ENCODE measurements at places on chromosomes 5 and 9.

DNA sequence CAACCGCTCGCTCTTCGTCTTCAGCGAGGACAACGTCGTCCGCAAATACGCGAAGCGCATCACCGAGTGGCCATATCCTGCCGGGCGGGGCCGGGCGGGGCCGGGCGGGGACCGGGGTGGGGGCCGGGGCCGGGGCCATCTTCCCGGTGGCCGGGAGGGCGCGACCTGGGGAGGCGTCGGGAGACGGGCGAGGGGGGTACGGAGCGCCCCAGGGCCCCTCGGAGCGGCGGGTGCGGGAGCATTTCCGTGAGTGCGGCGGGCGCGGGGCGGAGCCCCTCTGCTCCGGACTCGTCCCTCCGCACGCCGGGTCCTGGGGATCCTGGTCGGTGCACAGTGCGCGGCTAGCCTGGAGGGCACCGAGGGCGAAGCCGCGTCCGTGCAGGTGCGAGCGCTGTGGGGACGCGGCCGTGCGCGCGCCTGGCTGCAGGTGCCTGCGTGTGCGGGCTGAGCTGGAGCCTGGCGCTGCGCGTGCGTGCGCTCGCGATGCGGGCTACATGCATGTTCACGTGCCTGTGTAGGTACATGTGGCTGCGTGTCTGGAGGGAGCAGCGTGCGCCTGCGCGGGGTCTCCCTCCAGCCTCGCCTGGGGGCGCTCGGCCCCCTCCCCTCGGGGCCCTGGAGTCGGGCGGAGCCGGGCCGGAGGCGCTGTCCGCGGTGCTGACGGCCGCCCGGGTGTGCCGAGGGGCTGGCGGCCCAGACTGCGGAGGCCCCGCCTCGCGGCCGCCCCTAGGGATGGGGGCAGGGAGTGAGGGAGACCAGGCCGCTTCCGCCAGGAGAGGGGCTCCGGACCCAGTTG lies 762 bp downstream of the CACNA1B start:
- no peak for DNase-seq

DNA sequence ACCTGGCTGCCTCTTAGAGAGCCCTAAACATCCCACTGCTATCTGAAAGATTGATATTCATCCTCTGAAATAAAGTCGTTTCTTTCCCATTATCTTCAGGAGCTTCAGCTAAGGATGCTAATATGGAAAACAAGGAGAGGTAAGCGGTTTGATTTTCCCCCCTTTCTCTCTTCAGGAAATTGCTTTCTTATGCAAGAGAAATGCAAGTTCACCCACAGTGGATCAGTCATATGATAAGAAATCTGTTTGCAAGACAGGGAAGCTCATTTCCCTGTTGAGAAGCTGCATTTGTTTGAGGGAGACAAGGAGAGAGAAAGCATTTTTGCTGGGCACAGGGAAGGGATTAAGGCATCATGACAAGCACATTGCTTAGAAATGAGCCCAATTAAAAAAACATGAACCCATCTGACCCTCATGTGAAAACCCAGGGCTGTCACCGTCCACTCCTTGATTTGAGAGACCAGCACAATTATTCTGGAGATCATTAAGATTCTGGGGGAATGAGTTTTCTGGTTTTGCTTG lies 53.7 kb upstream of the BOD1 start:
- no peak for DNase-seq

DNA sequence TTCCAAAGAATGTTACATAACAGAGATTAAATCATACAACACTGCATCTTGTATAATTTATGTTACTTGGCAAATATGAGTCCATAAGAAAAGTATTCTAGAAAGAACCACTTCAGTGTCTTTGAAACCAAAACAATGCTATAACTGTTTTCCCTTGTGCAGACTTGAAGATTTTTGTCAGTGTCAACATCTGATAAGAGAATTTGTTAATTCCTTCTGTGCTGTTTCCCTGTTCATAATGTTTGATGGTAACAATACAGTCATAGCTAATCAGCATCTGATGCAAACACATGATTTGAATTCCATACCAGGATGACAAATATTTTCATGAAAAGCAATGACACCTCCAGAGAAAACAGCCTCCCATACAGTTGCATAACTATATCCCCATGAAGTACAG lies 306.8 kb downstream of the SEMA5A start:
- no peak for DNase-seq

DNA sequence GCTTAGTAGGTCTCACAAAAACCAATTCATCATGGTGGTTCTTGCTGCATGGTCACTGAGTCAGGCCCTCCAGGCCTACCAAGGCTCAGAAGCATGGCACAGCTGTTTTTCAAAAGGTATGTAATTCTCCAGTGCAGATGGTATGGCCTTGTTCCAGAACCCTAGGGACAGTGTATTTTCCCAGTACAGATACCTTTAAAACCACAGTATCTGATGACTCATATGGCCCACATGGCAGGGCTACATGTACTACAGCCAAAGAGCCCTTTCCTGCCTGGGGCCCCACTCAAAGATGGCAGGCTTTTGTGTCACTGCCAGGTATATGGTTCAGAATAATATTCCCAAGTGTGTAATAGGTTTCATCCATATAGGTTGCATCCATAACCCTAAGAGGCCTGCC lies 16.5 kb downstream of the CSF2 start:
- DNase-seq, result no peak

GRCh38 chr9:750249-750967 lies 91.1 kb upstream of the DMRT1 start:
- peak; percentile 87 for DNase-seq

DNA sequence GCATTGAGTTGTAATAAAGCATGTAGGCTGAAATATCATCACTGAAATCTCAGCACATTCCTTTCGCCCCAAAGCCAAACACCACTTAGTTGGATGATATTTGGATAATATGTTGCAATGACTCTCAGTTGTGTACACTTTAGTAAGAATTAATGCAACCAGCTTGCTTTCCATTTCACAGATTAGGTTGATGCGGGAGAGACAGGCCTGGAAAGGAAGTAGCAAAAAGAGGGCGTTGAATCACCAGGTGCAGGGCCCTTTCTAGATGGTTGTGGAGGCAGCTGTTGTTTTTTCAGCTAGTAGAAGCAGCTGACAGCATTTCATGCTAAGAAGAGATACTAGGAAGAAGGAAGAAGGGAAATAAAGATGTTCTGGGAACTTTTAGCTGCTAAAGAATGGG lies 30.9 kb downstream of the DMRT3 start:
- no peak for DNase-seq

- DNase-seq, result no peak
Measured at GRCh38 chr9:80375477-80375876, 803.7 kb downstream of the TLE4 start.

GRCh38 chr5:6181147-6181729 lies 197.1 kb downstream of the MED10 start:
- no peak for DNase-seq

- no peak for DNase-seq
Measured at GRCh38 chr5:166551384-166551783, 1740.1 kb upstream of the WWC1 start.

DNA sequence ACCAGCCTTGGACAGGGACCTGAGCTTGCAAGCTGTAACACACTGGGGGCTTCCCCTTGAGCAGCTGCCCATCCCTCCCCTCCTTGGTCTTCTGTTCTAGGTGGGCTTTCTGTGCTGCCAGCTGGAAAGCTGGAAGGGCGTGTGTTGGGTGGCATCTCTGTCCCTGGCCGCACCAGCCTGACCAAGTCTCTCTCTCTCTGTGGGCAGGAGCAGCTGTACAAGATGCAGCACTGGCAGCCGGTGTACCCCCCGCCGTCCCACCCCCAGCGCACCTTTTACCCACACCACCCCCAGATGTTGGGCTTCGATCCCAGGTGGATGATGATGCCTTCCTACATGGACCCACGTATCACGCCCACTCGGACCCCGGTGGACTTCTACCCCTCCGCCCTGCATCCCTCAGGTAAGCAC lies 32.1 kb upstream of the POMT1 start:
- DNase-seq, result no peak

DNA sequence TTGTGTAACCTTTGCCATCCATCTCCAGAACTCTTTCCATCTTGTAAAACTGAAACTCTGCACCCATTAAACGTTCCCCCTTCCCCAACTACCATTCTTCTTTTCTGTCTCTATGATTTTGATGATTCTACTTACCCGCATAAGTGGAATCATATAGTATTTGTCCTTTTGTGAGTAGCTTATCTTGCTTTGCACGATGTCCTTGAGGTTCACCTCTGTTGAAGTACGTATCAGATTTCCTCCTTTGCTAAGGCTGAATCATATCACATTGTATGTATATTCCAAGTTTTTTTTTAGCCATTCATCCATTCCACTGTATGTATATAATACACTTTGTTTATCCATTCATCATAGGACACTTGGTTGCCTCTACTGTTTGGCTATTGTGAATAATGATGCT lies 2.9 kb upstream of the RNF130 start:
- DNase-seq, result no peak

GRCh38 chr9:134014946-134015345 lies 10.3 kb upstream of the BRD3OS start:
- DNase-seq, result no peak

GRCh38 chr9:136309806-136310220 lies 5.9 kb upstream of the CCDC187 start:
- no peak for DNase-seq

DNA sequence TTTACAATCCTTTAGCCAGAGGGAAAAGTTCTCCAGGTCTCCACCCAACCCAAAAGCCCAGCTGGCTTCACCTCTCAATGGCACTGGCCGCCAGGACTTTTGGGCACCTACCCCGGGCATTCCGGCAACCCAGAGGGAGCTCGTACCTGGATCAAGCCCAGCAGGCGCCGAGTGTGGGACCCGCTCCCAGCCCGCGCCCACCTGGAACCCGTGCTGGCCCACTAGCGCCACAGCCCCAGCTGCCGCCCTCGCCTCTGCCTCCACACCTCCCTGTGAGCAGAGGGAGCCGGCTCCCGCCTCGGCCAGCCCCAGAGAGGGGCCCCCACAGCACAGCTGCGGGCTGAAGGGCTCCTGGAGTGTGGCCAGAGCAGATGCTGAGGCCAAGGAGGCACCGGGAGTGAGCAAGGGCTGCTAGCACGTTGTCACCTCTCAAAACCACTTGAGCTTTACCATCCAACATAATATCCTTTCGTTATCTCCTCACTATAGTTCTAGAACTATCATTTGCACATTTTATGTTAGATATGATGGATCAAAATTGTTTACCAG lies 69.7 kb downstream of the GCNT1 start:
- no peak for DNase-seq

DNA sequence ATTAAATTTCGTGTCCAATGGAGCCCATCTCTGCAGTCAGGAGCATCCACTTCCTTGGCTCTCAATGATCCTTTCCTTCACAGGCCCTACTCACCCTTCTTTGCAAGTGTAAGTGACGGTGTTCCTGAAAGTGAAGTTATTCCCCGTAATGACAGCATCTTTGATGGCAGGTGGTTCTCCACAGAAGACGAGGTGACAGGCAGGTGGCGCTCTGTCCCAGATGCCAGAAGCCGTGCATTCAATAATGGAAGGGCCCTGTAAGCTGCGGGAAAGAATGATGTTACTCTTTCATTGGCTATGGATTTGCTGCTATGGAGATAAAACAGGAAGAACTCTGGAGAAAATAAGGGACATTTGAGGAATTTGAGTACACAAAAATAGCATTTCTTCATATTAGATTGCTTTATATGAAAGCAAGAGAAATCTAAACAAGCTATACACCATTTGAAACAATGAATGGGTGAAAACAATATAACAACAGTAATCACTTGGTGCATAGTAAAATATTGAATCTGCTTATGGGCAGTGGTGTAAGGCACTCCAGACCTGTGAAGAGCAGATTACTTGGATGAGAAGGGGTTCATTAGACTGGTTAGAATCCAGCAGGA lies 89.9 kb upstream of the TXNDC8 start:
- DNase-seq, result peak; percentile 46

- DNase-seq, result no peak
Measured at GRCh38 chr5:181242031-181242451, 1.7 kb downstream of the RACK1 start.

DNA sequence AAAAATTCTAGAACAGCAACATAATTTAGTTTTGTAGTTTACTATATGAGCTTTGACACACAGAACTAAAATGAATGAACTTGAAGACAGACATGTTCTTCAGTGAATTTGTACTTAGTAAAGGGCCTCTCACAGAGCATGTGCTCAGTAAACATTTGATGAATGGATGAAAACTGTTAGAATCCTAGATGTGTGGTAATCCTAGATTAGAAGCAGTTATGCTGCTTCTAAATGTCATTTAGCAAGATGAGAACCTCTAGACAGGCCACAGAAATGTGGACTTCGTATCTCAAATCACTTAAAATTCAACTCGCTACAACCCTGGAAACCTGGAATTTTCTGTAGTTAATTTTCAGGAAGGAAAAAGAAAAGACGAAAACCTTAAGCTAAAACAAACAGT lies 8.5 kb downstream of the GOLPH3 start:
- no peak for DNase-seq

DNA sequence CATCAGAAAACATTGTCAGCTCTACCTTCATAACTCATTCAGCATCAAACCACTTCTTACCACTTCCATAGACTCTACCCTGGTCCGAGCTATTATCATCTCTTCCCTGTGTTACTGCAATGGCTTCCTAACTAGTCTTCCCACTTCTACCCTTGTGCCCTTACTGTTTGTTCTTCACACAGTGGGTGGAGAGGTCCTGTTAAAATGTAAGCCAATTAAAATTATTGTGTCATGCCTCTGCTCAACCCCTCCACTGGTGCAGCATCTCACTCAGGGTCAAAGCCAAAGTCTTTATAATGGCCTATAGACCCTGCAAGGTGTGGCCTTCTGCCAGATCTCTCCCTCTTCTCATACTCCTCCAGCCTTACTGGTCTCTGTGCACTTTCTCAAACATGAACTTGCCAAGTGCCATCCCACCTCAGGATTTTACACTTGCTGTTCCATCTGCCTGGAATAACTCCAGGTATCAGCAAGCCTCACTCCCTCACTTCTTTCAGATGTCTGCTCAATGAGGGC lies 22.8 kb upstream of the ARAP3 start:
- DNase-seq, result no peak

DNA sequence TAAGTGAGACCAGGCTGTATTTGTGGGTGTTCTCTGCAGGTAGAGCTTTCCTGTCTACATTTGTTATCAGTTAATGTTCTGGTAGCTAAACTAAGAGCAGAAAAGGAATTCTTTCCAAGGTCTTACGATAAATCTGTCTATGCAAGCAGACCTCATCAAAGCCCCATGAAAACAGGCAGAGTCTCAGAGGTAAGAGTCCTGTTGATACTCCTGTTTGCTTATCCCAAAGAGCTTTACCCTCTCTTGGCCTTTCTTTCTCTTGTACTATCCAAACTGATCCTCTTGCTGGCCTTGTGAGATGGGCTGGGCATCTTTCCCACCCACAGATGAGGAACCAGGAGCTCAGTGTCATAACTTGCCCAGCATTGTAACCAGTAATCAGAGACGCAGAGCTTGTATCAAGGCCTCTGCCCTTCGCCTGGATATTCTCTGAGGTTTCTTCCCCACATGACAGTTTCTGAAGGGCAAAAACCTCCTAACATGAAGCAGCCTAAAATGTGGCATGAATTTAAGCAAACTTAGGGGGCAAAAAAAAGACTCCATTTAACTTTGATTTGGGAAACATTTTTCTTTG lies 33.5 kb downstream of the PRKACG start:
- DNase-seq, result no peak
